ENCODE measurements at places on chromosomes 11 and 22.
A peak's percentile ranks its signal among the peaks of the same experiment; 100 is the strongest.

DNA sequence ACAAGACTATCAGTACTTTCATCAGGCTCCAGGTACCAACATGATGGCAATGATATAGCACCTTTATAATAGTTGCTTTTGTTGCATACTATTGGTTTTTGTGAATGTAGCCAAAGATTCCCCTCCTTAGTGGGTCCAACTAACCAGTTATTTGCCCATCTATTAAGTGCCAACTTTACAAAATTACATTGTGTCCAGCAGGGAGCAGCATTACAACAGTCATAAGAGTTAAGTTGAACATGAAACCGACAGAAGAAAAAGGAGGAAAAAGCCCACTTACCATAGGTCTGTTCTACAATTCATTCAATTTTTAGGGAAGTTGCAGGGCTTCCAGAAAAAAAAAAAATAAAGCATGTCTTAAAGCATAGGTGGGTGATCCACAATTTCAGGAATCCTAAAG, 21.6 kb downstream of the IMMP1L start:
- peak; percentile 73 for DNase-seq

DNA sequence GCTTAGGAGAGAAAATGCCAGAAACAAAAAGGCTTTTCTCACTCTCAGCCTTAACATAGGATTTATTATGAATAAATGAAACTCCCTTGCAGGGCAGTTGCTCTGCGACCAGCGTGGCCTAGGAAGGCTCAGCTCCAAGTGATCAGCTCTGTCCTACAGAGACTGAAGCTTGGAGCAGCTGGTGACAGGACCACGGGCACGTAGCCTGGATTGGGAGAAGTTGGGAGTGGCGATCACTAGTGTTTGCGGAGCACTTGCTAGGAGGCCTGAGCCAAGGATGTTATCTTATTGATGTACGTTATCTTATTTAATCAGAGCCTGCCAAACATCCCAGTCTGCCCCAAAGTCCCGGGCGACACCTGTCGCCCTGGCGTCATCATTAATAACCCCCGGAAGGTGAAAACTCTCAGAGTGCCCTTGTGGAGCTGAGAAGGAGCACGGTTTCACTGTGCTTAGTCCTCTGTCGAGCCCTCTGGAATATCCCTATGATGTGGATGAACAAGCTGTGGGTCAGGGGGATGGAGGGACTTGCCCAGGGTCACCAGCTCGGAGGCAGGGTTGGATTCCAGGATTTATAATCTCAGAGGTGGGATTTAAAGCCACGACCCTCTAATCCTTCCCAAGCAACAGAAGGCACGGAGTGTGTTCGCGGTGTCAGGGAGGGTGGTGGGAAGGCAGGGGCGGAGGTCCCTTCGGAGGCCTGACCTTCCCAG, 40.8 kb upstream of the SMIM38 start:
- DNase-seq, result no peak

- no peak for DNase-seq
Measured at GRCh38 chr11:81496601-81497000, 1237.1 kb downstream of the FAM181B start.

DNA sequence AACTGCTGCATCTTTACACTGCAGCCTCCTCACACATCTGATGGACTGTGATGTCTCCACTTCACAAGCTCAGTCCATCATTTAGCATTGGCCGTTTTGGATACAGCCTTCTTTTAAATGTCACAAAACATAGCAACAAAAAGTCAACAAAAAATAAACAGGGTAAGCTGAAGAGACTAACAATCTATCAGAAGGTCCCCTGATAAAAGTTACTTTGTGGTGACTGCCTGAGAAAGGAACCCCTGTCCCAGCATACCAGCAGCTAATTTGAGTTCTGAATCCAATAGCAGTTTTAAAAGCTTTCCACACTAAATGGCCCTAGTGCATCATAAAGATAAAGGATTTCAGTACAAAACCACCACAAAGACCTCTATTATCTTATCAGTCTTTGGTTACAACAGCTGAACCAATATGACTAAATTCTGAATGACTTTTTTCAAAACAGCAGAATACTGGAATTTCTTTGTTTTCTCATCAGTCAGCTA, 162.4 kb downstream of the SOX6 start:
- no peak for DNase-seq

DNA sequence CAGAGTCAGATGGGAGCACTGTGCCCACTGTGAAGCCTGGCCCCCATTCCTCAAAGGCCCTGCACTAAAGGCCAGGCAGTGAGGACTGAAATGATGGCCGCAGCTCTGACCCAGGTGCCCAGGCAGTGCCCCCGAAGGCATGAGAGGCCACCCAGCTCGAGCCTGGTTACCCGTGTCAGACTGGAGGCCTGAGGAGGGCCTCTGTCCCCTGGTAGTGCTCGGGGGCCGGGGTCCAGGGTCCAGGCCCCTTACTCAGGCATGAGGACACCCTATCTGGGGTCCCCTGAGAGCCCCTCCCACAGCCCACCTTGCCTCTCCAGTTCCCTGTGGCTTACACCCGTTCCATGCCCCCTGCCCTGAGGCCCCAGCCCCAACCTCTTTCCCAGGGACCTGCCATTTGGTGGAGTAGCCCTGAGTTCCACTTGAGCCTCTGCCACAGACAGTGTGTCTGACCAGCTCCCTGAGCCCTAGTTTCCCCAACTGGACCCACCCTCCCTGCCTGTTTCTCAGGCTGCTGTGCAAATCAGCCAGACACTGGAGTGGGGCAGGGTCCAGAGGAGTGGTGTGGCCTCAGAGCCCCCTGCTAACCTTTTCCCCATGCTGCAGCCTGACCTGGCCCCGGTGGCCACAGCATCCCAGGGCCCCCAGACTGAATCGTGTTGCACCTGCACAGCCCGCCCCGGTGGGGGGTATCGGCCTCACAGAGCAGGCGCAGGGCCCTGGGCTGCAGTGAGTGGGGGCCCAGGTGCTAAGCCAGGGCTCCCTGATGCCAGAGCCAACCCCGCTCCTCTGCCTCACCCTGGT, 10.8 kb upstream of the ANKRD13D start:
- no peak for DNase-seq

DNA sequence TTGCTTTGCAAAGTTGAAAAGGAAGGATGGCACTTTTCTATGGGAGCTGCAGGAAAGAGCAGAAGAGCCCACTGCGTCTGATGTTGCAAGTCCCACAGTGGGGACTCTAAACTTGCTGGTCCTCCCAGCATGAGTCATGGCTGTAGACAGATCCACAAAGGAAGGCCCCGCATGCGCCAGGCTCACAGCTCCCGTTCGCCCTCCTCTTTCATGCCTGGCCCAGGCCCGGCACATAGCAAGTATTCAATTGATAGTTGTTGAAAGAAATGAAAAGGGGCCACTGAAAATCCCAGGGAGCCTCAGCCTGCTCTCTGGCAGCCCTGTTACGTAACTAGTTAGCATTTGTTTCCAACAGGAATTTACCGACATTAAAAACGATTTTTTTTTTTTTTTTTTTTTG, 18.9 kb downstream of the AP1B1 start:
- peak; percentile 47 for DNase-seq

GRCh38 chr11:1442163-1442562, 44.4 kb downstream of the MOB2 start:
- DNase-seq, result no peak

GRCh38 chr11:15942936-15943335, 413.4 kb downstream of the SOX6 start:
- DNase-seq, result no peak

DNA sequence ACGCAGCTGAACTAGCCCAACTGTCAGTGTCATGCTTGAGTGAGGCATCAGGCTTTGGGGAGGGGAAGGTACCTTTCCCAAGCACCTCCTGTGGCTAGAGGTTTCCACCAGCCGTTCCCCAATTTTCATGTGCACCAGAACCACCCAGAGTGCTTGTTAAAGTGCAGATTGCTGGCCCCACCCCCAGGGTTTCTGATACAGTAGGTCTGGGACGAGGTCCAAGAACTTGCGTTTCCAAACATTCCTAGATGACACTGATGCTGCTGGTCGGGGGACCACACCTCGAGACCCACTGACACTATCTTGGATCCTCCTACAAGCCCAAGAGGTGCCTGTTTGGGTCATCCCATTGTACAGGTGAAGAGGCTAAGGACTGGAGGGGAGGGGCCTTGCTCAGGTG, 59.8 kb downstream of the PDE2A start:
- no peak for DNase-seq

- no peak for DNase-seq
Measured at GRCh38 chr11:99422581-99423427, 402.1 kb downstream of the CNTN5 start.

GRCh38 chr11:19220903-19221724, 19.3 kb upstream of the CSRP3 start:
- DNase-seq, result no peak

DNA sequence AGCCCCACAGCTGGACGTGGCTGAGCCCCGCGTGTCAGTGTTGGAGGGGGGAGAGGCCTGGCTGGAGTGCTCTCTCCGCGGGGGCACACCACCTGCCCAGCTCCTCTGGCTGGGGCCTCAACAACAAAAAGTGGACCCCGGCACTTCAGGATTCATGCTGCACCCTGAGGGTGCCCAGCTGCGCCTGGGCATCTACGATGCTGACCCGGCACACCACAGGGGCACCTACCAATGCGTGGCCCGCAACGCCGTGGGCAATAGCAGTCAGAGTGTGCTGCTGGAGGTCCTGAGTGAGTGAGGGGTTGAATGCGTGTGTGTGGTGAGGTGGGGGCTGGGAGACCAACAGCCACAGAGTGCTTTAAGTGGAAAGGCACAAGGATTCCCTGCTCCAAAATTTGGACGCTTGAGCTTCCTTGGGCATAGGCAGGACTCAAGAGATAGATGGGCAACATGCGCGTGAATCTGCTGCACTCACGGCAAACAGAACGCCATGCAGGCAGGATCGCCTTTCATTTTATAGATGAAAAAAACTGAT, 7.6 kb downstream of the VSIG10L2 start:
- DNase-seq, result no peak

DNA sequence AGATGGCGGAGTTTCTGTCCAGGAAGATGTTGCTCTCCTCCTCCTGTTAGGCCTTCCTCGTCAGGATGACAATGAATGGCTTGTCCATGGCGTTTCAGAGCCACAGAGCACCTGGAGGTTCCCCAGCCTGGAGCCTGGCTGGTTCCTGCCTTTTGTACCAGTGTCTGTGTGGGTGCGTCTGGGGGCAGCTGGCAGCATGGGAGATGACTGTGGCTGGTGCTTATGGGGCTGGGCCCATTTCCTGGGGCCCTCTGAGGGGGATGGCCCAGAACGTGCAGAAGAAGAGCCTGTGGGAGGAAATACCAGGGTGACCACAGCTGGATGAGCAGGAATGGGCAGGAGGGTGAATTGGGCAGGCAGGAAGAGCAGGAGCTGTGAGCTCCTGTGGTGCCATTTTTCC, 6.7 kb downstream of the SLC37A2 start:
- DNase-seq, result no peak

GRCh38 chr22:27298332-27298731, 503.2 kb downstream of the MN1 start:
- DNase-seq, result peak; percentile 42

Measured in erythroblast (primary cell).